ENCODE measurements at places on chromosomes 3 and 15.

DNA sequence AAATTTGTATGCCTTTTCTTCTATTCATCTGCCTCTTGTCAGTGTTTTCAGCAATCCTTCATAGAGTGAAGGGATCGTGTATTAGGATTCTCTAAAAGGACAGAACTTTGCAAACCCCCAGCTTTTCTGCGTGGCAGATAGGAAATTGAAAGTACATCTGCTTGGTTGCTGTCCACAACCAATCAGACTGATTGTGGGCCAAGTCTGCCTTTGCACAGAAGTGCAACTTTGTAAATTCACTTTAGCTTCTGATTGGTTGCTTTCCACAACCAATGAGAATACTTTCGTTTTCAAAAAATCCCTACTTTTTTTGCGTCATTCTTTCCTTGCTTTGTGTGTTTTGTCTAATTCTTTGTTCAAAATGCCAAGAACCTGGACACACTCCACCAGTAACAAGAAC is 847.4 kb downstream of the FHIT start:
- DNase-seq, result no peak

DNA sequence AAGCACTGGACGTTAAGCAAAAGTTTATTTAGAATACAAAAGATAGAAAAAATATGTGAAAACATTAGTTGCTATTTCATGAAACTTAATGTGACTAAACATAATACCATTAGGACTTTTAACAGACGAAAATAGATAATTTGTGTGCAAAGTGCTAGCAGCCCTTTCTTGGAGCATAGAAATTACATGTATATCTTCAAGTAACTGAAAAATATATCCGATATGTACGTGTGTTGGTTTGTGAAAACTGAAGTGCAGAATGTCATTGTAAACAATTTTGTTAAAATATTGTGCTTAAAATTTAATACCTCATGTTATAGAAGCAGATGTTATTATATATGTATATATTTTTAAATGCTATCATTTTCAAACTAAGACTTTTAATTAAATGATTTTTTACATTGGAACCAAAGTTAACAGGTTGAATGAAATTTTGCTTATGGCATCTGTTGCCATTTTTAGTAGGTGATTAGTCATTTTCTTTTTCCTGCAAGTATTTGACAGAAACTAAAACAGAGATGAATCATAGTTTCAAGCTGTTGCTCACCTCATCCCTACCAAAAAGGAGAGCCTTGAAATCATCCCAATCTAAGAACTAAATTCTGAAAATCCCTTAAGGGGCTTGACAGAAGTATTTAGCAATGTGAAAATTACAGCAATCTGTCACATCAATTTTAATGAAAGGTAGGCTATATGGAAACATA is 334.8 kb downstream of the NAALADL2 start:
- no peak for DNase-seq

DNA sequence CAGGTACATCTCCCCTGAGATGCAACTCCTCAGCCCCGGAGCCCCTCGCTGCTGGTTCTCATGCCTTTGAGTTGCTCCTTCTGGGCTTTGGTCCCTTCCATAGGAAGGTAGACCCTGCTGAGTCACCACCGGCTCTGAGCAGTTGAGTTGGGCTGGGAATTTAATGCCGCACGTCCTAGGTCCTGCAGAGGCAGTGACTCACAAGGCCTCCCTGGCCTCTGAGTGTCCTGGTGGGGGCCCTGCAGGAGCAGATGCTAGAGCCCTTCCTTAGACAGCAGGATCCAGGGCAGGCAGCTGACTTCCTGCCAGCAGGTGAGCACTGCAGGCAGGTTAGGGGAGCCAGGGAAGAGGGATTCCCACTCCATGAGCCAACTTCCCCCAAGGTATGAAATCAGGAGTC is 5.5 kb upstream of the NTRK3 start:
- DNase-seq, result no peak

- DNase-seq, result no peak
Measured at GRCh38 chr15:66038387-66039116, 169.3 kb downstream of the RAB11A start.

GRCh38 chr3:149442043-149442442 is 32.5 kb upstream of the TM4SF4 start:
- DNase-seq, result no peak

DNA sequence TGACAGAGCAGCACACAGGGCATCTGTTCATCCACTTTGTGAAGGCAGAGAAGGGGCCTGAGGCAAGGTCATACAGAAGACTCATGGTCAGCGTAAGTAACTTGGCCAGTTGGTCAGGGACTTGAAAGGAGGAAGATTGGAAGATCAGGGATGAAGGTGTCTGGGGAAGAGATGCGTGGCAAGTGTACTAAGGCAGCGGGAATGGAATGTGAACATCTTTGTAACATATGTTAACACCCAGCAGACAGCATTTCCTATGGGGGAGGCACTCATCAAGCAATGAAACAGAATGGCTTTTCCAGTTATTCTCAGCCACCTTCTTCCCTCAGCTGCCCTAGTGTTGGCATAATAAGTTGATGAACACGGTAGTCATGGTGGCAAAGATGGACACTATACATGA is 7.8 kb upstream of the RFC4 start:
- DNase-seq, result no peak

DNA sequence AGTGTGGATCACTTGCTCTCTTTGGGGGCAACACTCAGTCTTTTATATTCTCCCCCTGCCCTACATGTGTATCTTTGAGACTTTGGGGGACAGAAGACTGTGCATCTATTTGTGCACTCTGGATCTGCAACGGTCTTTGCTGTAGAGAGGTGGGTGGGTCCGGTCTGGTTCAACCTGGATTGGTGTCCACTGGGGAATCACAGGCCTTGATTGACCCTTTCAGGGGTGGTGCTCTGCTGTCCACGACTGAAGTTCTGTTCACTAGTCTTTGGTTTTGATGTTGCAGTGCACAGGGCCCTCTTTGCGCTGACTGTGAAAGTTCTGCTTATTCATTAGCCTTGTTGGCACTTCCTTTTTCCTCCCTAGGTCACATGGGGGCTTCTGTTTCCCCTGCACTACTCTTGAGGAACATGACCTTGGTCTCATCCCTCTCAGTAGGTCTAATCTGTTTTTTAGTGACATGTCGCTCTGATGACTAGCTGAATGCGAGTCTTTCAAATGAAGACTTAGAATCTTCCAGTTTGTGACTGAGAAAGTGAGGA is 284.2 kb downstream of the SV2B start:
- no peak for DNase-seq

DNA sequence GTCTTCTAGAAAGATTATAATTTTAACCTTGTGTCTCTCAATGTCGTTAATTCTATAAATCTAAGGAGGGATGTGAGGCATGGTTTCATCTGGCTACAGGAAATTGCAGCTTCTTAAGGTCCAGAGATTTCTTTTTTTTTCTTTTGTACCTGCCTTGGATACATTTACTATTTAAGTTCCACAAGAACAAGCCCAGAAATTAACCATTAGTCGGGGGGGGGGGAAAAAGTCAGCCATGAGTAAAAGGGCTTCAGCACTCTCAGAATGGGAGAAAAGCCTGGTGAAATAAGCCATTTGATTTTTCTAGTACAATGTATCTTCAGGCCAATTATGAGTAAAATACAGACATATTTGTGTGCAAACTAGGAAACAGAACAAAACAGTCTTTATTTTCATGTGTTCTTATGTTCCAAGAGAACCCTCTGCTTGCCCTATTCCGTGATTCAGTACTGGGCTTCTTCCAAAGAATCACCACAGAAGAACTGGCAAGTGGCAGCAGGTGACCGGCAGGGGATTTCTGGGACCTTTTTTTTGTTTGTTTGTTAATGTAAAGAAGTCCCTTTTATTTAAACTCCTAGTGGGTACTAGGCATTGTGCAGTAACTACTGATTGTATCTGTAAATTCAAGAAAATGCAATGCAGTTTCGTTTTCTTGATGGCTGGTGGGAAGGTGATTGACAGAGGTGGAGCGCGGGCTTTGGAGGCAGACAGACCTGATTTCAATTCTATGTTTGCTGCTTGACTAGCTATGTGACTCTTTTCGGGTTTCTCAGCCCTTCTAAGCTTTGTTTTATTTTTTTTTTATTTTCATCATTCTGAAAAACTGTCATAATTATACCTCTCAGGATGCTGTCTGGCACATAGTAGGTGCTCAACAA is 82.5 kb downstream of the PEX5L start:
- DNase-seq, result no peak

- DNase-seq, result no peak
Measured at GRCh38 chr3:197584733-197585132, 29.0 kb upstream of the BDH1 start.

GRCh38 chr3:8777978-8778267 is 8.5 kb upstream of the OXTR start:
- DNase-seq, result no peak

- no peak for DNase-seq
Measured at GRCh38 chr15:31489801-31490646, 163.4 kb downstream of the KLF13 start.

- no peak for DNase-seq
Measured at GRCh38 chr3:169399068-169399467, 264.4 kb downstream of the MECOM start.

- no peak for DNase-seq
Measured at GRCh38 chr15:61036136-61036535, 193.0 kb downstream of the RORA start.

DNA sequence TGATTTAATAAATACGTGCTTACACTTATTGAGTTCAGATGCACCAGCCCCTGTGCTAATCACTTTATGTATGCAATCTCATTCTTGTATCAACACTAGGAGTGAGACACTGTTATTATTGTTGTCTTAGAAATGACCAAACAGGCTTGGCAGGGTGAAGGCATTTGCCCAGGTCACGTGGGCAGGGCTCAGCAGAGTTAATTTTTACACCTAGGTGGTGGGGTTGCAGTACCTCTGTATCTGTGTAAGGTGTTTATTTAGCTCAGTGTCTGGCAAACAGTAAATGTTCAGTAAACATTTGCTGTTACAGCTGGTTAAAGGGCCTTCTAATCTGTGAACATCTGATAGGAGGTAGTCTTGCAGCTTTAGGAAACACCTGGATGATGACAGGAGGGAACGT is 200.0 kb downstream of the CACNA2D3 start:
- no peak for DNase-seq

GRCh38 chr15:39473298-39473947 is 107.5 kb upstream of the THBS1 start:
- DNase-seq, result no peak

DNA sequence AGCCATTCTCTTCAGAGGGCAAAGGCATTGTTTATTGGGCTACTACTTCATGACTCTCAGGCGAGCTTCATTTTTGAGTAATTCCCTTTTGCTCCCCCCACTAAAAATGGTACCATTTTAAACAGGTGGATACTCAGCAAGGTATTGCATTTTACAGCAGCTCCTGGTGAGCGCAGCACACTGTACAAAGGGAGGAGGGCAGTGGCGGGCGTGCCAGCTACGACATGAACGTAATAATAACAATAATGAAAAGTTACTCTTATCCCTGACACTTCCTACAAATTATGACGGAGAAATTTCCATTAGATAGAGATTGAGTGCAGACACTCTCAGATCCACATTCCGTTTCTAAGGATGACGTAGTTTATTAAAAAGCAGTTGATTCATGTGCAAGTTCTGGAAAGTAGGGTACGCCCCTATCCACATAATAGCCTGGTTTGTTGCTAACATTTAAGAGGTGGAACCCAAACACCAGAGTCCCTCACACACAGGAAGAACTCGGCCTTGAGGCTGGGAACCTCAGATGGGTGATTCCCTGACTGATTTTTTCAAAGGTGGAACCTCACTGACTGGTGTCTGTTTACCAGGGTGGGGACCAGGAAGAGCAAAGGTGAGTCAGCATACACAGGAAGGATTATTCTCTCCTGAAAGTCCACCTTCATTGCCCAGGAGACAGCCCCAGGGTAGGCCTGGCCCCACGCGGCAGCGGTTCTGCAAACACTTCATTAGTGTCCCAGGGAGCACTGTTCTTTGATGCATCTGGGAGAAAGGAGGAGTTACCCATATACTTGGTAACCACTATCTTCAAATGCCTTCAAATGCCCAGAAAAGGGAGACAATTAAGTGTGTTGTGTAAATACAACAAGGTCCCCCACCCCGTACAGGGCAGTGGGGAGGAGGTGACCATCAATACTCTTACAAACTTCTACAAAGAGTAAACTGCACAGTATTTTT is 69.9 kb downstream of the LDHAL6B start:
- no peak for DNase-seq

DNA sequence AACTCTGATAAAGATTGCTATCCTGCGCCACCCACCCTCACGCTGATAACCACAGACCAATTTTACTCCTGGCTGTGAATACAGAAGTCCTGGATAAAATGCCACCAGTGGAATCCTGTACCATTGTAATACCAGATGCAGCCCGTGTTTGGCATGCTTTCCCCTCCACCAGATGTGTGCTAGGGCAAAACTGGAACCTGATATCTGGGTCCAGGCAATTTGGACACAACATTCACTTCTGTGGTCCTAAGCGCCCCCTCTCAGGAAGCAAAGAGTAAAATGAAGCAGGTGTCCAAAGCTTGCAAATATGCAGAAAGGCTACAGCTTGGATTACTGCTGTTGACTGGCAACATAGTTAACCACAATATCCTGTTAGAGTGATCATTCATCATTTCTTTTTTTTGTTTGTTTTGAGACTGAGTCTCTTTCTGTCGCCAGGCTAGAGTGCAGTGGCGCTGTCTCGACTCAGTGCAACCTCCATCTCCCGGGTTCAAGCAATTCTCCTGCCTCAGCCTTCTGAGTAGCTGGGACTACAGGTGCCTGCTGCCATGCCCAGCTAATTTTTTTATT is 32.8 kb downstream of the LOXL1 start:
- DNase-seq, result no peak

DNA sequence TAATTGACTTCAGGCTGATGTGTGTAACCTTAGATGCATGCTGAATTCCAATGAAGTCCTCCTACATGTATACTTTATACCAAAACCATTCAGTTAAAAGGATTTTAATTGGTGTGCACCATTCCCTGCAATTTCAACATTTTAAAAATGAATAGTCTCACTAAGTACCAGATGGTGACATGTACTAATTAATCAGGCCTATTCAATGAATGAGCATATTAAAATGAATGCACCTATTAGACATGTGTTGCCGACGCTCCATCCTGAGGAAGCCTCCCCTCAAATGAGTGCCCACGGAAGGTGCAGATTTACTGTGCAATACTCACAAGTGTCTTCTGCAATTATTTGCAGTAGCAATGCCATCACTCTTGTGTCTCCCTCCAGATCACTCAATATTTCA is 124.7 kb upstream of the TSPAN3 start:
- DNase-seq, result no peak

- no peak for DNase-seq
Measured at GRCh38 chr15:36965570-36966342, 134.6 kb downstream of the MEIS2 start.

- no peak for DNase-seq
Measured at GRCh38 chr3:119768668-119769393, 13.1 kb upstream of the NR1I2 start.

DNA sequence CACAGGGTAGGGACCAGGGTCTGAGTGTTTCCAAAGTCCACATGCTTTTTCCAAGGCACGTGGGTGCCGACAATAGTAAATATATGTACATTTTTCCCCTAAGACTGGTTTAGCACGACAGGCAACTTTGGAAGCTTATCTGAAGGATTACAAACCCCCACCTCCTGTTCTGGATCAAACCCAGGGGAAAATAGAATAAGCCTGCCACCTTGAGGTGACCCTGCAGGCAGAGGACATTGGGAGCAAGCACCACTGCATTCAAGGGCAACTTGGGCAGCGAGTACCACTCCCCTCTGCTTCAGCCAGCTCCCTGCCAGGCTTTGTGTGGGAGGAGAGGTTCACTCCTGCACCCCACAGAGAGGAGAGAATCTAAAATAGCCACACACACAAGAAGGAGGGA is 44.8 kb downstream of the KBTBD12 start:
- no peak for DNase-seq

GRCh38 chr3:71035886-71036285 is 547.6 kb downstream of the FOXP1 start:
- DNase-seq, result no peak
